ENCODE measurements at places on chromosomes 1 and 21.

DNA sequence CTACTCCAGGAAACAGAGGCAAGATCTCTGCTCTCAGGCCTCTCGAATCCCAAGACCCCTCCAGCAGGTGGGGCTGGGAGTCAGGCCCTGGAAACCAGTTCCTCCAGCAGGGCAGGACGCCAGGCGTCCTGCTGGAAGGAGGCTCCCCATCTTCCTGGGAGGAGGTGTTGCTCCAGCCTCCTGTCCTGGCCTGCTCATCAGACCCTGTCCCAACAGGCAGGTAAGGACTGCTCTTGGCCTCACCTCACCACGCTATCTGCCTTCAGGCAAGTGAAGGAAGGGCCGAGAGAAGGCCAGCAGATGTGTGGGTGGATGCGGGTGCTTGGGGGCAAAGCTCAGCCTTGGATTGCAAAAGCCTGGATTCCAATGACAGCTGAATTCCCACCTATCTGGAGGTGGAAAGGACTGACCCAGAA lies 82.9 kb downstream of the SSBP3 start:
- no peak for DNase-seq
- peaks cover 2% of the 10 kb centered on the region for H3K36me3 ChIP-seq
- H3K27ac ChIP-seq, result no peak overlapping the region
- no peaks in the 10 kb centered on the region for H3K27me3 ChIP-seq

GRCh38 chr1:74584185-74584584 lies 71.8 kb upstream of the LRRC53 start:
- H3K36me3 ChIP-seq, result no peaks in the 10 kb centered on the region
- no peak overlapping the region for H3K4me3 ChIP-seq
- no peak for DNase-seq
- H3K4me1 ChIP-seq, result no peaks in the 10 kb centered on the region
- H3K27ac ChIP-seq, result no peak overlapping the region
- H3K27me3 ChIP-seq, result no peaks in the 10 kb centered on the region

- H3K4me1 ChIP-seq, result peaks cover 2% of the 10 kb centered on the region
- H3K36me3 ChIP-seq, result peaks cover 30% of the 10 kb centered on the region
These were observed 7.2 kb downstream of the TRAPPC3 start for GRCh38 chr1:36142121-36142520.

DNA sequence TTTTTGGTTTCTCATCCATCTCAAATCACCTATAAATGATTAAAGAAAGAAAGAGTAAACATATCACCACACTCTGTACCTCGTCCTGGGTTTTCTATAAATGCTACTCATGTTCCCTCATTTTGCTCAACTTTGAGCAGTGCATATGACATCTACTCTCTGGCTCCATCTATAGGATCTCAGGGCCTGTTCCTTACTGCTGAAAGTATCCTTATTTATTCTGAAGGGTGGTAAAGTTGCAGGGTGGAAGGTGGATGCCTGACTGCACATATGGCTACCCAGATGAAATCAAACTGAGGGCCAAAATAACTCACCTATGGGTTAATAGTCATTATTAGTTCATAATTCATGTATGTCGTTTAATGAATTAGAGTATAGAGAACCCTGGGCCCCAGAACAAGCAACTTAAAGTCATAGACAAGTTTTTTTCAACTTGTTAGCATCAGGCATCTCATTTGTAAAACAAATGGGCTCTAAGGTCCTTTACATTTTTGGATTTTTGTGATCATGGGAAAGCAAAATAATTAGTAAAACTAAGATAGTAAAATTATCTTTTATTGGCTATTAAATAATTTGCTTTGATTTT lies 46.5 kb downstream of the NCF2 start:
- H3K4me3 ChIP-seq, result no peak overlapping the region
- DNase-seq, result peak; percentile 29
- peaks cover 90% of the 10 kb centered on the region for H3K36me3 ChIP-seq
- H3K27ac ChIP-seq, result no peak overlapping the region
- no peaks in the 10 kb centered on the region for H3K4me1 ChIP-seq
- no peaks in the 10 kb centered on the region for H3K27me3 ChIP-seq

DNA sequence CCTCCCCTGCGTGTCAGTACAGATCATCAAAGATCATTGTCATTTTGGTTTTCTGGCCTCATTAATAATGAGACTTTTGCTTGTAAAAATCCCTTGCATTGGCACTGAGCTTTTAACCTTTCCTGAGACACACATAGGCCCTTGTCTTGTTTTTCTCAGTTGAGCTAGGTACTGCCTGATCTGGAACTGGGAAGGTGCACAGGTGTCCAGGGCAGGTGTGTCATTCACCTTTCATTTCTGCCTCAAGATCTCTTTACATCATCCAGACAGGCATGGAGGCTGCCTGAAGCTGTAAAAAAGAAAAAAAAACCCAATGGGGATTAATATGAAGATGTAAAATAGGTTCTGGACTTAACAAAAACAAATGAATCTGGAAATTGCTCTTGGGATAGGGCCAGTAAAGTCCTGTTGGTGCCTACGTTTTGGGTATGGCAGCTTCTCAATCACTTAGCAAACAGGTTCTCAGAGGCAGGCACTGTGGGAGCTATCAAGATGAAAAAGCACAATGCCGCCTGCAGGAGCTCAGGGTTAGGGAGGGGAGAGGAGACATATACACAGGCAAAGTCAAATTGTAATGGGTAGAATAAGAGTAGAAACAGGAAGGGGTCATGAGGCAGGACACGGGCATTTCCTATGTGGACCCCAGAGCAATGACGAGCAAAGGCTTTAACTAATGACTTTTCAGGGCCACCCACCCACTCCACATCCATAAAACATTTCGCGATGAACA lies 1.0 kb upstream of the KCNC4 start:
- peak overlapping the region; percentile 84 for H3K27ac ChIP-seq
- H3K4me3 ChIP-seq, result peak overlapping the region; percentile 60
- H3K36me3 ChIP-seq, result no peaks in the 10 kb centered on the region
- no peak for DNase-seq
- peaks cover 49% of the 10 kb centered on the region for H3K4me1 ChIP-seq

- no peaks in the 10 kb centered on the region for H3K4me1 ChIP-seq
- no peak overlapping the region for H3K4me3 ChIP-seq
- no peak for DNase-seq
- H3K27me3 ChIP-seq, result no peaks in the 10 kb centered on the region
- H3K36me3 ChIP-seq, result no peaks in the 10 kb centered on the region
These were observed 88.3 kb downstream of the COL24A1 start for GRCh38 chr1:86068271-86068721.

DNA sequence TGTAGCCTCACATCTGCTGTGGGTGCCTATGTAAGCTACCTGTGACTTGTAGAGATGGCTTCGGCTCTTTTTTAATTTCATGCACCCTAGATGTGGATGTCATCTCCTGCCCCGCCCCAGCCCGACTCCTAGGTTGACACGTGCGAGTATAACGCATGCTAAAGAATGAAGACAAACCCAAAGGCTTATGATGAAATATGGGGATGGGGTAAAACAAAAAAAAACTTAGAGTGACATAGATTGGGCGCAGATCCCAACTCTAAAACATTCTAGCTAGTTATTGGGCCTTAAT lies 613 bp upstream of the ERO1B start:
- peak; percentile 76 for DNase-seq
- H3K36me3 ChIP-seq, result no peaks in the 10 kb centered on the region
- peaks cover 25% of the 10 kb centered on the region for H3K4me1 ChIP-seq

- H3K36me3 ChIP-seq, result no peaks in the 10 kb centered on the region
- DNase-seq, result no peak
- H3K27me3 ChIP-seq, result no peaks in the 10 kb centered on the region
- peaks cover 37% of the 10 kb centered on the region for H3K4me1 ChIP-seq
These were observed 30.9 kb downstream of the VWA5B1 start for GRCh38 chr1:20321573-20321972.

DNA sequence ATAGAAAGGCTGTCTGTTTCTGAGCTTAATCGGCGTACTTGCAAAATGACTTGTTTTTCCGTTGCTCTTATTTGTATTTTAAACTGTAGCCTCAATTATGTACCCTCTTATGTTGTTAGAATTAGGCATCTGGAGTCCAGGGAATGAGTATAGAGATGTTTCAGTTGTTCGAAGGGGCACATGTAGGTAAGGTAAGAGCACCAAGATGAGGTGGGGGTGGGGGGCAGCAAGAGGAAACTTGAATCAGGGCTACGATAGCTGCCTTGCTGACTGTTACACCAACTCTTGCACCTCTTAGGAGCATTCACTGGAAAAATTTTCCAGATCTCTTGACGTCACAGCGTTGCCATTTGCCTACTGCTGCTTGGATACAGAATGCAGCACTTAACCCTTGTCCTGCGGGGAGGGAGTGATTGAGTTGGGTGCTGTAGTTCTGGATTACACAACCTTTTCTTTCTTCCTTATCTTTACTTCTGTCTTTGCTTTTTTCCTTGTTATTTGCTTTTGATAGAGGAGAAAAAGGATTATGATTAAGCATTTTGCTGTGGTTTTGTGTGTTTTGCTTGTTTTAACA lies 3.2 kb downstream of the ATP1B1 start:
- no peak overlapping the region for H3K4me3 ChIP-seq
- H3K27ac ChIP-seq, result no peak overlapping the region
- no peak for DNase-seq

DNA sequence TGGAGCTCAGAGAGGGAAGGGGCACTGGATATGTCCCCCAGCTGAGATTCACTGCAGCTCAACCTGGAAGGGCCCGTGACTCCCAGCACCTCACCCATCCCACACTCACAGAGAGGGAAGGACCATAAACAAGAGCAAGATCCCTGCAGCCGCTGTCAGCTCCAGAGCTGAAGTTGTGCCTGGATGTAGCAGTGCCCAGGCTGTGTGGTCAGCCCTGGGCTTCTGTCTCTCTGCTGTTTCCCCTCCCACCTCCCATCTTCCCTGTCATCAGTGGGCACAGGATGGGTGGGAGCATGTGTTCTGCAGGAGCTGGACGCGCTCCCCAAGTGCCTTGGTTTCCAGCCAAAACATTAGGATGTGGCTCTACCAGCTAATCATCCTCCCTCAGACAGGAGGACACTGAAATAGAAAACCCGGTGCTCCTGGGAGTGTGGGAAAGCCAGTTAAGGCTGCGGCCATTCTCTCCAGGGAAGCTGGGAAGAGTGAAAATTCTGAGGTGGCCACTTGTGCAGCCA lies 282.7 kb downstream of the NPHP4 start:
- DNase-seq, result no peak
- H3K4me3 ChIP-seq, result no peak overlapping the region
- no peaks in the 10 kb centered on the region for H3K36me3 ChIP-seq

- no peaks in the 10 kb centered on the region for H3K36me3 ChIP-seq
- no peak overlapping the region for H3K27ac ChIP-seq
- no peaks in the 10 kb centered on the region for H3K4me1 ChIP-seq
- DNase-seq, result no peak
- H3K4me3 ChIP-seq, result no peak overlapping the region
These were observed 71.8 kb downstream of the PBX1 start for GRCh38 chr1:164630626-164631396.

DNA sequence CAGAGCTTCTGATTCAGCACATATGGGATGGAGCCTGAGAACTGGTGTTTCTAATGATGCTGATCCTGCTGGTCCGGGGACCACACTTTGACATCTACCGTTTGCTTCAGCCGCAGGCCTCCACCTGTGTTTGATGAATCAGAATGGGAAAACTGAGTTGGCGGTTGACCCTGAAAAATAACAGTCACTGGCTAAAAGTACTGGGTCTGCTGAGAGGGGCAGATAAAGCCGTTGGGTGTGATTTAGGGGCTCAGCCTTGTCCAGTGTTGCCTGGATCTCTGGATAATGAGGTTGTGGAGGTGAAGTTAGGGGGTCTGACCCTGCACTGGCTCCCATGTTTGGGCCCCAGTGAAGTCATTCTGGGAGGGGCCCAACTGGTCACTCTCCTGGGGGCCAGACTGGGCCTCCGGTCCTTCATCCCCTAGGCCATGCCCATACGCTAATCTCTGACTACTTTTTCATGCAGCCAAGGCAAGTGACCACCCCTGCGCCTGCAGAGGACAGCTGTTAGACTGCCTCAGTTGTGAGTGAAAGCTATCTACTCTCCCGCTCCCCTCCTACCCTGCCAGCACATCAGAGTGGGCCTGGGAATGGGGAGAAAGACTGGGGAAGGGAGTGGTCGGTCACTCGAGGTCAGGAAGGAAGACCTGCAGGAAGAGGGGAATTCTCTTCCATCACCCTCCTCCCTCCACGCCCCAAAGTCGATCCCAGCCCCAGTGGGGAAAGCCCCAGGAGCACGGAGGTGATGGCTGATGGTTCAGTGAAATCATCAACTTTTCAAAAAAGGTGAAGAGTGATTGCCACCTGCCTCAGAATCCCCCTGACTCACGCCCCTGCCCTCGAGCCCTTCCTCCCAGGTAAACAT lies 27.7 kb downstream of the VASH2 start:
- no peak overlapping the region for H3K4me3 ChIP-seq
- no peaks in the 10 kb centered on the region for H3K36me3 ChIP-seq
- H3K27me3 ChIP-seq, result no peaks in the 10 kb centered on the region
- no peak overlapping the region for H3K27ac ChIP-seq
- peaks cover 37% of the 10 kb centered on the region for H3K4me1 ChIP-seq
- DNase-seq, result no peak

GRCh38 chr21:42424914-42425541 lies 21.3 kb downstream of the UBASH3A start:
- DNase-seq, result peak; percentile 70
- peaks cover 74% of the 10 kb centered on the region for H3K36me3 ChIP-seq
- H3K27ac ChIP-seq, result peak overlapping the region; percentile 78

GRCh38 chr1:74333244-74333643 lies 98.1 kb downstream of the TNNI3K start:
- DNase-seq, result no peak
- no peak overlapping the region for H3K27ac ChIP-seq
- no peak overlapping the region for H3K4me3 ChIP-seq

- H3K27me3 ChIP-seq, result no peaks in the 10 kb centered on the region
These were observed 46.8 kb downstream of the MACO1 start for GRCh38 chr1:25477448-25478034.

DNA sequence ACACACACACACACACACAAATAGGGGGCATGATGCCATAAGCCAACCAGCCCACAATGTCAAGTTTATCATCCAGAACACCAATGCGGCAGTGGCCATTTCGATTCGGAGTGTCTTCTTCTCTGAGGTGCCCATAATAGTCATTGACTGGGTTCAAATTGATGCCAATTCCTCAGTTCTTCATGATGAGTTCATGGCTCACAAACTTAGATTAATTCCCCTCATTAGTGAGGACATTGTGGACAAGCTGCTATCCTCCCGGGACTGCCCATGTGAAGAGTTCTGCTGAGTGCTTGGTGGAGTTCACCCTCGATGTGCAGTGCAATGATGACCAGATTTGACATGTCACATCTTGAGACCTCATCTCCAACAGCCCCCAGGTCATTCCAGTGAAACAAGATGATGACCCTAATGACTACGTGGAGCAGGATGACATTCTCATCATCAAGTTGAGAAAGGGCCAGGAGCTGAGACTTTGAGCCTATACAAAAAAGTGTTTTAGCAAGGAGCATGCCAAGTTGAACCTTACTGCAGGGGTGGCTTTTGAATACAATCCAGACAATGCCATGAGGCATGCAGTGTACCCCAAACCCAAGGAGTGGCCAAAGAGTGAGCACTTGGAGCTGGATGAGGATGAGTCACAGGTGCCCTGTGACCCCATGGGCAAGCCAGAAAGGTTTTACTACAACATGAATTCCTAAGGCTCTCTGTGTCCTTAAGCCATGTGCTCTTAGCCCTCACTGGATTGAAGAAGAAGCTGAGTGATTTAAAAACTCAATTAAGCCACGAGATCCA lies 211.6 kb upstream of the SAMSN1 start:
- no peak overlapping the region for H3K27ac ChIP-seq
- peaks cover 2% of the 10 kb centered on the region for H3K4me1 ChIP-seq
- H3K36me3 ChIP-seq, result no peaks in the 10 kb centered on the region
- no peaks in the 10 kb centered on the region for H3K27me3 ChIP-seq
- DNase-seq, result no peak
- no peak overlapping the region for H3K4me3 ChIP-seq
